ENCODE measurements at places on chromosomes 7 and 10. TPM values are rescaled to one million over a fixed set of nuclear protein-coding genes. Genes with fewer than 3 reads are reported as not detected.

DNA sequence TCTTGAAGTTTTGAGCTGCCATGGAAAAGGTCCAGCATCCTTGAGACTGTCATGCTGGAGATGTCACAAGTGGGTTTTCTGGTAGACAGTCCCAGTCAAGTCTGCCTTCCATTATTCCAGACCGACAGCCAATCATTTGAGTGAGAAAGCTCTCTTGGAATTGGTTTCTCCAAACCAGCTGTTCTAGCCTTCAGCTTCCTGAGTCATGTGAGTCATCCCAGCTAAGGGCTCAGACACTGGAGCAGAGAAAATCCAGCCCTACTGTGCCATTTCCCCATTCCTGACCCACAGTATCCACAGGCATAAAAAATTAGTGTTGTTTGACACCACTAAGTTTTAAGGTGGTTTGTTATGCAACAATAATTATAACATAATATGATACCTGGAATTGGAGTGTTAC lies 219.0 kb downstream of the ADRA2A start:
- DNase-seq = no peak

DNA sequence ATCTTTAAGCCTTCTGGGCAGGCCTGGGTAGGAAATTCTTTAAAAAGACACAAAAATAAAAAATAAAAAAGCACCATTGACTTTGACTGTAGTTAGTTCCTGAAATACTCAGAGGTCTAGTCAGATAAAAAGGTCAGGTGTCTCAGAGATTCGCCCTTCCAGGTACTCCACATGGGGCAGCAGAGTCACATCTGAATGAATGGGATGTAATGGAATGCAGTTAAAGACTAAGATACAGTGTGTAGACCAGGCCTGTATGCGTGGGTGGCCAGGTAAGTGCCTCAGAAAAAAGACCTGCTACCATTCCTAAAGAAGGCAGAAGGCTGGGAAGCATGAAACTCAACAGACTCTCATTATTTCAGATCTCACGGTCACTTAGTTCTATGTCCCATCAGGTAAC lies 68.6 kb upstream of the SEM1 start:
- DNase-seq = no peak

DNA sequence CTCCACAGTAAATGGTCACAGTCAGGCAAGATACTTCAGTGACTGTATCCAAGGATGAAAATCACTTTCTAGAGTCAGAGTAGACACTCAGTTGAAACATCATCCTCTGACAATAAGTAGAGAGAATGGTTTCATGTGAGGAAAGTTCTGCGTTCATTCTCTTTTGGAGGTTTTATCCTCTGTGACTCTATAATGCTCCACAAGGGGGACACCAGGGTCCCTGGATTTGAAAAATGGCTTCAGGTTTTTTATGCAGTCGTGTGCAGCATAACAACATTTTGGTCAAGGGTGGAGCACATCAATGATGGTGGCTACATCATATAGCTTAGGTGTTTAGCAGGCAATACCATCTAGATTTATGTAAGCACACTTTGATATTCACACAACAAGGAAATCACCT lies 40.4 kb downstream of the TMEM168 start:
- DNase-seq = no peak

DNA sequence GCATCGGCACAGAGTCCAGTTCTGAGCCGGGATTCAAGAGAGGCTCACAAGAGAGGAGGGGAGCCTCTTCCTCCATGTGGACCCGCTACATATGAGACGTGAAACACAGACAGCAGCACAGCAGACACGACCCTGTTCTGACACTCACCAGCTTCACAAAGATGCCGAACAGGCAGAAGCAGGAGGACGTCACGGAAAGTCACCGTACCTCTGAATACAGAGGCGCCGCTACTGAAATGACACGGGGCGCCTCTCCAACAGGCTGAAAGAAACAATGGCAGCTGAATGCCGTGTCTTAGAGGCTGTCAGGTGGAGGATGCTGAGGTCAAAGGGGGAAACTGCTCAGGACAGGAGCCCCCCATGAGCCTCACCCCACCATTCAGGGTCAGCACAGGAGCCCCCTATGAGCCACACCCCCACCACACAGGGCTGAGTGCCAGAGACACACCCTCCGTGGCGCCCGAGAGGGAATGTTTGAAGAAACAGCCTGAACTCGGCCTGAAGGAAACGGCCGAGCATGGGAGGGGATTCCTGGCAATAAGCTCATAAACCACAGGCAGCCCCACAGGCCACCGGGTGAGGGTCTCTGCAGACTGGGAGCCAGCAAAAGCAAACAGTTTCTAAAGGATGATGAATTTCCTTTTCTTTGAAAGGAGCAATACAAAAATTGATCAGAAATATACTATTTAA lies 510.3 kb downstream of the PTPRN2 start:
- DNase-seq = no peak

DNA sequence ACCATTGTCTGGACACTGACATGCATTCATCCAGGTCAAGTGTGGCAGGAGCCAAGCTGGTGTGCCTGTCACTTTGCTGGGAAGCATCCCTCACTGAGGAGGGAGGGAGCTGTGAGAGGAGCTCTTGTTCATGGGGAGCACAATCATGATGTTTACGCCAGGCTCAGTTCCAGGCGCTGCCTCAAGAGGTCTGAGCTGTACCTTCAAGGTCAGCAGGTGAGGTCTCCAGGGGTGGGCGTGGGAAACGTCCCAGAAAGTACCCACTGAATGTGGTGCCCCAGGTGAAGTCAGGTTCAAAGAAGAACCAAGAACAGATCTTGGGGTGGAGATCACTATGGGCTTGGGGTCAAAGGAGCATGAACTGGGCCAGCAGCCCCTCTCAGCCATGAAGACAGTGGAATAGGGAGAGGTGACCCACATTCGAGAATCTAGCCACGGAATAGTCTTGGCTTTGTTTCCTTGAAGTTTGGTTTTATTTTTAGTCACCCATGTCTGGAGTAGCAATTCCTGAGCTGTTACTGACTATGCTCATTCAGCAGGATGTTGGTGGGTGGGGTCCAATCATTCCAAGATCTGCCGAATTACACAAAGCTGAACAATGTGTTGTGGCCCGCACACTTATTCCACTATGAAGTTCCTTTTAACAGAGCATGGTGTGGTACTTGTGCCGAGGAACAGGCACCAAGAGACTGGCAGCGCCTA lies 29.3 kb downstream of the NPS start:
- no peak for DNase-seq

DNA sequence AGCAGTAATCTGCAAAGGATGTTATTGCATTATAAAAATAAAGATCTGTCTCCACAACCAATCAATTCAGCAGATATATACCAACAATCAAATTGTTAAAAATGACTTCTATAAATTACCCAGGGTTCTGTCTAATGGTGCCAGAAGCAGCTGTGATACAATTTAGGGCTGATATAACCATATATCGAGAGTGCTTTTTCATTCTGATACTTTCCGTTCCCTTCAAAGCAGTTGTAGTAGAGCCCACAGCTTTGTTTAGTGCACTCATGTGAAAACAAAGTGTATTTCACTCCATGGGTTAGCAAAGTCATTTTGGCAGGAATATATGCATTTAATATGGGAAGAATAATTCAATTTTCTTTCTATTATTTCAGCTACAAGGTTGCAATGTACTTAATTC lies 83.1 kb upstream of the CHCHD3 start:
- DNase-seq = no peak

Gene HDAC9
- 0.32 TPM for total RNA-seq

Data from activated naive CD4-positive, alpha-beta T cell treated with anti-CD3 and anti-CD28 coated beads, Interleukin-2, amount 50 U/mL, for 72 hours (primary cell).